ENCODE measurements at places on chromosomes 1 and 21.

DNA sequence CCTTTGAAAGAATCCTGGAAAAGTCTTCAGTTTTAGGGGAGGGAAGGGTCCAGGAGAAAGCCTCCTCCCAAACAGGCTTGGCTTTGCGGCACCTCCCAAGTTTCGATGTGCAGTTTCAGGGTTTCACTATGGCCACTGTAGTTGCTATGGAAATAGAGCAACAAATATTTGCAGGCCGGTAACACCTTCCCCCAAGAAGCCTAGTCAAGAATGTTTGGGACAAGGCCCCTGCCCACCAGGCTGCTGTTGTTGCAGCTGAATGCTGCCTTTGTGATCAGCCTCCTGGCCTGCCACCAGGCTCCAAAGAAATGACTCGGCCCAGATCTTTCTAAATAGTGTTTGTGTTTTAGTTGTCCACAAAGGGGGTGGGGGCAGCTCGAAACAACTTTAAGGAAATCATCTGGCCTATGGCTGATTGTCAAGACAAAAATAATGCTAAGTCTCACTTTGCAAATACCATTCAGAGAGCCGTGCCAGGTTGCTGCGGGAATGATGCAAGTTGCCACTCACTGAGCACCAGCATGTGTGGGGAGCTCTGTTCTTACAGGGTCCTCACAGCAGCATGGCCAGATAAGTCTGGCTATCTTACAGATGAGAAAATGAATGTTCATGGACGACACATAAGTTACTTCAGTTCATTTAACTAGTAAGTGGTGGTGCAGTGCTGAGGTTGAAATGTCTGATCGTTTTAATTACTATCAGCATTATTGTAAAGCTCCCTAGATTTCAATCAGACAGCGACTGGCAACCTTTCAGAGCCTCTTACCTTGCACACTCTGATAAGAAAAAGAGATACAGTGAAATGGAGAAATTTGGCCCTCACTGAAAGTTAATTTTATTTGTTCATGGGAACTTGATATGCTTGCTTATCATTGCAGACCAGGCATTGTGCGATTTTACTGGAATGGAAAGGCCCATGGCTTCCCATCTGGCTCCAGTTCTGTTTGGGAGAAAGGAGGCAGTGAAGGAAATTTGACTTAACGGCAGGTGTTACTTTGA, 91.2 kb upstream of the JUN start:
- DNase-seq: no peak

GRCh38 chr1:180096584-180097325, 57.9 kb upstream of the QSOX1 start:
- no peak for DNase-seq

DNA sequence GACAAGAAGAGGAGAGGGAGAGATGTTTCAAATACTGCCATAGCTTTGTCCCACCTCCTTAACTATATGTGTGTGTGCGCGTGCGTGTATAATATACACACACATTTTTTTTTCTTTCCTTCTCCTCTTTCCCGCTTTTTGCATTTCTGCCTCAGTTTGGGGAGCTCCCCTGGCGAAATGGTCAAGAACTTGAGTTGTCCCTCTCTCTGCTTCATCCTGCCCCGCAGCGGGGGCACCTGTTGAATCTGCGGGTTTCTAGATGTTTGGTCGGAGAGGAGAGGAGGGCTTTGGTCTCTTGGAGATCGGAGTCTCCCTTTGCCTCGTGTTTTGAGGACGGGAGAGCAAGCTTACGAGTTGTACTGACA, 504 bp downstream of the SCCPDH start:
- DNase-seq: no peak

- no peak for DNase-seq
These were observed 54.7 kb upstream of the SSBP3 start for GRCh38 chr1:54460861-54461387.

DNA sequence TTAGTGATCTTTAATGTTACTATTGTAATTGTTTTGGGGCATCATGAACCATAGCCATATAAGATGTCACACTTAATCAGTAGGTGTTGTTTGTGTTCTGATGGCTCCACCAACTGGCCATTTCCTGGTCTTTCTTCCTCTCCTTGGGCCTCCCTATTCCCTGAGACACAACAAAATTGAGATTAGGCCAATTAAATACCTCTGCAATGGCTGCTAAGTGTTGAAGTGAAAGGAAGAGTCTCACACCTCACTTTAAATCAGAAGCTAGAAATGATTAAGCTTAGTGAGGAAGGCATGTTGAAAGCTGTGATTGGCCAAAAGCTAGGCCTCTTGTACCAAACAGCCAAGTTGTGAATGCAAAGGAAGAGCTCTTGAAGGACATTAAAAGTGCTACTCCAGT, 30.7 kb downstream of the PPP2R5A start:
- no peak for DNase-seq

GRCh38 chr1:111441573-111442192, 7.4 kb downstream of the WDR77 start:
- DNase-seq: peak; percentile 11

- no peak for DNase-seq
These were observed at the start of gene FCRLA for GRCh38 chr1:161706482-161707347. TSS of gene FCRLA (plus strand) at chr1:161707229. CDS start at chr1:161707265, 36 bp downstream.

DNA sequence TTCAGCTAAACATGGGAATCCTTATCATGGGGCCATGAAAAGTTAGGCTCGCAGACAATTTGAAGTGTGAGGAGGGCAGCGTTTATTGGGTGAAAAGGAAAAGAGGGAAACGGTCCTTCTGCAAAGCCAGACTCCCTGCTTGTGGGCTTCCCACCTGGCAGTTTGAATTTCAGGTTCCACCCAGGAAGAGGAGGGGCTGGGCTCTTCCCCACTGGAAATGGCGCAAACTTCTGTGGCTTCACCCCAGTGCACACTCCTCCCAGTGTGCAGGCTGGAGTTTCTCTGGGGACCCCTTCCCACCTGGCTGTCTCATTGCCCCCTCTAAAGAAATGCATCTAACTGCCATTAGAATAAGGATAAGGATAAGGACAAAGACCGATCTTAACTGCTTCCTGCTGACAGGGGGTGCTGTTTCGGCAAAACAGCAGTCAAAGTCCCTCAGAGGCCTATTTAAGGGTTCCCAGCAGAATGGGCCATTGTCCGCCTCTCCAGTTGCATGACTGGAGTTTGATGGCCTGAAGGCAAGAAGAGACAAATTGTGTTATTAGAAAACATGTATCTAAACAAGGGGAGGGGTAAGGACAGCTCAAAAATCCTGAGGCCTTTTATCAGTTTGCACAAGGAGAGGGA, 20.4 kb downstream of the AIM2 start:
- DNase-seq: no peak

DNA sequence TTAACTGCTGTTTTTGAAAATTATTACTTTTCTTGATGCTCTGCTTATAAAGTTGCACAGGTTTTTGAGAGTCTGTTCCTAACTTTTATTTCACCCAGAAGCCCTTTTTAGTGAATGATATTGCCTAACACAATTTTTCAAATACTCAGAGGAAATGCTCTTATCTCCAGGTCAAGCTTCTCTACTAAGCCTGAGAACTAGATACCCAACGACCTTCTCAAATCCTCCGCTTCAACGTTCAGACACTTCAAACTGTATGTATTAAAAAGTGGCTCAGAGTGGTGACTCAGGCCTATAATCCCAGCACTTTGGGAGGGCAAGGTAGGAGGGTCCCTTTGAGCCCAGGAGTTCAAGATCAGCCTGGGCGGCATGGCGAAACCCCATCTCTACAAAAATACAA, 88.5 kb downstream of the ASH1L start:
- no peak for DNase-seq

DNA sequence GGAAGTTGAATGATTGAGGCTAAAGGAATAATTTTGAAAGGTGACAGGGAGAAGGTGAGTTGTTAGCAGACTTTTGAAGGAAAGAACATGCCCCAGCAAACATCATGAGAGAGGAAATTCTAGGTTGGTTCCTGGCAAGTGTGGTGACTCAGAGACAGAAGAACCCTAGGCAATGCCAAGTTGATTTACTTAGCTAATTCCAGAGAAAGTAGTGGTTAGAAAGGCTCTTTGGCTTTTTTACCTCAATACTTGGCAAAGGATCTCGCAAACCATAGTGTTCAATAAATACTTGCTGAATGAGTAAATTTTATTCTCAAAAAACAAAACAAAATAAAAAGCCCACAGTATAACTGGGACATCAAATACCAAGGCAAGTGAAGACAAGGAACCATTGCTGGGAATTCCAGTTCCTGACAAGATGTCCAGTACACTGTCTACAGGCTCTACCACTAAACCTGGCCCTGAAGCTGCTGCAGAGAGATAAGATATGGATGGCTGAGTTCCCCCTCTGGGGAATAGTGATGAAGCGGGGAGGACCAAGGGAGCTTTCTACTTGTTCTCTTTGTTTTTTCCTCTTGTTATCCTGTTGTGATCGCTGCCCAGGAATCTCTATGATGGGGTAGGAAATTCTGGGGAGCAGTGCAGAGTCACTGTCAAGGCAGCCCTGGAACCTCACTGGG, 48.2 kb downstream of the IL12RB2 start:
- no peak for DNase-seq

DNA sequence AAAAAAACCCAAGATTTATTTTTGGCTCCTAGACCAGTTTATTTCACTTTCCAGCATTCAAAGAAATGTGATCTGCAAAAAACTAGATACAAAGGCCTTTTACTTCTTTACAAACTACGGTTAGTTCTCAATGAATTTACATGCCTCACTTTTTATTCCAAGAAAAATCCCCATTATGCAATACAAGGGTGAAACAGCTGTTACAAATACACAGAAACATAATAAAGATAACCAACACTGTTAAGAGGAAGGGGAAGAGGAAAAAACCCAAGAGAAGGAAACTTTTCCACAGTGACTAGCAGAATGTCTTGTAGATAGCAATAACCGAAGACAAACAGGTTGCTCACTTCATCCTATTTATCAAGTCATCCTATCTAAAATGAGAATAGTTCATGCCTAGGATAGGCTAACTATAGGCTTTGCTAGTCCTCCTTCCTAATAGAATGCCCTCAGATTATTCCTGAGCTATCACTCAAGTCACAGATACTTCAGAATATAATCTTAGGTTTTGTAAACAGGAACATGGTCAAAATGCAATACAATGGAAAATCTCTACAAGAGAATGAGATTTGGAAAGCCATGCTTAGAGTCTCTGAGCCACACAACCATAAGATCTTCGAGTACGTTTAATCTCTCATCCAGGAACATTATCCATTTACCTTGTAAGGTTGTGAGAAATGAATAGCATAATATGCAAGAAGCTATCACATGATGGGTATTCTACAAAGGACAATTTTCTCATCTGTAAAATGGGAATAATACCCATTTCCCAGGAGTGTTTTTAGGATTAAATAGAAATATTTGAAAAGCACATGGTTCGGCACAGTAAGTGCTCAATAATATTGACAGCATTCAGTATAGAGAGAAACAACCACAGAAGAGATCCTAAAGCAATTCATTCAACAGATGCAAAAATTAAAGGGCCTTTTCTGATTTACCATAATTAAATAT, 5.4 kb downstream of the PNRC2 start:
- DNase-seq: no peak

GRCh38 chr1:52186449-52186848, 44.6 kb downstream of the ZFYVE9 start:
- no peak for DNase-seq

- no peak for DNase-seq
These were observed 4.1 kb downstream of the PPM1J start for GRCh38 chr1:112711041-112711440.

GRCh38 chr1:201459775-201460174, 9.2 kb downstream of the PHLDA3 start:
- DNase-seq: no peak
